ENCODE measurements at places on chromosomes 2 and 18.
A peak's percentile ranks its signal among the peaks of the same experiment; 100 is the strongest.

GRCh38 chr2:20156076-20156759 is 68.7 kb downstream of the SDC1 start:
- DNase-seq = no peak

- no peak for DNase-seq
Observed at GRCh38 chr2:120393456-120393855, 47.5 kb downstream of the INHBB start.

DNA sequence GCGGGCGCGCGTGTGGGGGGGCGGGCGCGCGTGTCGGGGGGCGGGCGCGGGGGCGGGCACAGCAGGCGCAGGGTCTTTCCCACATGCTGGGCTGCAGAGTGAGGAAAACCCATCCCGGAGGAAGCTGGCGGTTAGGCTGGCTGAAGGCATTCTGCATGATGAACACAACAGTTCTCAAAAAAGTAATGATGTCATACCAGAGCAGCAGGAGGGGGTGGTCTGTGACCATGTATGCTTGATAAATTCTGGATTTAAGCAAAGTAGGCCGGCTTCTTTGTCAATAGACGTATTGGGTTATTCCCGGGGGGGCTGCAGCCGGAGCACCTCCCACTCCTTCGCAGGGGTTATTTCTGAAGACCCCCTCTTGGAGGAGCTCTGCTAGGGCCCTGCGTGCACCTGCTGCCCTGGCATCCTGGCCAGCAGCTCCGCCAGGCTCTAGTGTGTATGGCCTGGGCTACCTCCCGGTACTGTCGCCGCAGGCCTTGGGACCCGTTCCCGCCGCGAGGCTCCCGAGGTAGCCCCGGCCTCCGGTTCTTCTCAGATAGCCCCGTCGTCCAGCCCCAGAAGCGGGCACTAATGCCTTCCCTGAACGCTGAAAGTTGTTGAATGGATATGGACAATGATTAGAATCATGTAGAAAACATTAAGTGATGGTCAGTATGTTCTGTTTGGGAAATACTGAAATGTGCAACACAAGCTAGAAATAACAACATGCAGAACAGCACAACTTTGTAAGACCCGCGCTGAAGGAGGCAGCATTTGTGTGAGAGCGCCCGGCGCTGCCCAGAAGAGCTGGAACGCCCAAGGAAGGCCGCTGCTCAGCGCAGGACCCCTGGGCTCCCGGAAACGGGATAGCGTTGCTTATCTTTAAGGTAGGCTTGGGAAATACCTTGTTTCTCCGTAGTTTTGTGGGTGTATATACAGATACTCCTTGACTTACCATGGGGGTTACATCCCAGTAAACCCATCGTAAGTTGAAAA is 101.4 kb upstream of the RAB6C start:
- DNase-seq = no peak

- peak; percentile 48 for DNase-seq
Observed at GRCh38 chr2:232521959-232522622, 1.9 kb downstream of the PRSS56 start.

- no peak for DNase-seq
Observed at GRCh38 chr2:211049321-211050018, 493.1 kb downstream of the CPS1 start.

GRCh38 chr2:30194421-30194820 is 36.9 kb upstream of the LBH start:
- DNase-seq = no peak

- no peak for DNase-seq
Observed at GRCh38 chr2:113877711-113878598, 11.9 kb upstream of the ACTR3 start.

DNA sequence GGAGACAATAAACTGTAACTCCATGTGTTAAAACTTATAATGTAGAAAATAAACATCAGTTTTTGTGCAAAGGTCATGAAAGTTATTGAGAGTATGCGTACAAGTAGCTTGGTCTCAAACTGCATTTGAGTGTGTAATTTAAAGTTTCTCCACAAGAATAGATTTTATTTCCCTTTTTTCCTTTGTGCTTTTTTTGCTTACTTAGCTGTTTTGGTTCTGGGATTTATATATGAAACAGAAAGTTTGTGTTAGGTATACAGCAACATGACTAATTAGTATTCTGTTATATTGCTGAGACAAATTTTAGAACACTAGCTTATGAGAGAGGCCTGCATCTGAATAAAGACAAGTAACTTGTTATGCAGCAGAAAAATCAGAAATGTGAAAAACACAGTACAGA is 67.5 kb downstream of the GTF2A1L start:
- DNase-seq = no peak

DNA sequence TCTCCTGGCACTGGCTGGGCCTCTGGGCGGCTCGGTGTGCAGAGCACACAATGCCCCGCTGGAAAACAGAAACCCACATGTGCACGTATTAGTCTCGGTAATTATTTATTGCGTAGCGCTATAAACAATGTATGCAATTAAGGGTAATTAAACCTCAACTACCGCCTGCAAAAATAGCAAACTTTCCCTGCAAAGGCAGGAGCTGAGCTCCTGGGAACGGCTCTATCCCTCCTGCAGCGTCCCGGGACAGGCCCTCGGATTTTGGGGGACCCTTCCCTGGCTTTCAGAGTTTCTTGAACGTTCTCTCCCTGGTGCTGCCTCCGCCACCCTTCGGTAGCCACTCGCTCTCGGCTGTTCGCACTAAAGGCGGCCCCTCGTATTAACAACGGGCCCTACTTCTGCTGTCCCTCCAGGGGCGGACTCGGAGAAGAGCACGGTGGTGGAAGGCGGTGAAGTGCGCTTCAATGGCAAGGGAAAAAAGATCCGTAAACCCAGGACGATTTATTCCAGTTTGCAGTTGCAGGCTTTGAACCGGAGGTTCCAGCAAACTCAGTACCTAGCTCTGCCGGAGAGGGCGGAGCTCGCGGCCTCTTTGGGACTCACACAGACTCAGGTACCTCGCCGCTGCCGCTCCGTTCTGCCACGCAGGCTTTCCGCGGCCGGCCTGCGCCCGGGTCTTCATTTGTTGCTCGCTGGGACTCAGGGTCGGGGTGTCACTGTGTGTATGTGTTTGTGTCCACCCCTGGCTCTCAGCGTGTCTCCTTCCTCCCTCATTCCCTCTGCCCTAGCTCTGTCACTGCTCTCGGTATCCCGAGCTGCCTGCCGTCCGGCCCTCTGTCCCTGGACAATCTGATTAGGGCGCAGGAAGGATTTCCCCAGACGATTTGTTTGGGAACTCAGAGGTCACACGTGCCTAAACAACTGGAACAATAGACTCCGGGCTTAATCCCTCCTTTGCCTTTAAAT is 1.2 kb downstream of the DLX1 start:
- DNase-seq = no peak

DNA sequence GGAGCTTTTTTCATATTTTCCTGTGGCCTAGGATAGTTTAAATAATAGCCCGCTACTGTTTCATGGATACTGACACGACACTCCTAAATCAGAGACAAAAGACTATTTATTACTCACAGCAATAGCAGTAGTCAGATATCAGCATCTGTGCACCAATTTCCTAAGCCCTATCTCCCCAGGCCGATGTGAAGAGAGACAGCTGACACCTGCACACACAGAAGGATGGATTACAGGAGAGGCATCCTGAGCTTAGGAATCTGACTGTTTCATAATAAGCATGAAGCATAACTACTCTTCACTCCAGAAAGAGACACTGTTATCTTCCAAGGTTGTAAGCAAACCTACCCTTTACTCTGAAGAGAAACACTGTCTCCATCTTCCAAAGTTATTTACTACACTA is 105.4 kb downstream of the ATL2 start:
- DNase-seq = no peak

GRCh38 chr2:3222636-3223035 is 155.0 kb downstream of the EIPR1 start:
- DNase-seq = peak; percentile 14

DNA sequence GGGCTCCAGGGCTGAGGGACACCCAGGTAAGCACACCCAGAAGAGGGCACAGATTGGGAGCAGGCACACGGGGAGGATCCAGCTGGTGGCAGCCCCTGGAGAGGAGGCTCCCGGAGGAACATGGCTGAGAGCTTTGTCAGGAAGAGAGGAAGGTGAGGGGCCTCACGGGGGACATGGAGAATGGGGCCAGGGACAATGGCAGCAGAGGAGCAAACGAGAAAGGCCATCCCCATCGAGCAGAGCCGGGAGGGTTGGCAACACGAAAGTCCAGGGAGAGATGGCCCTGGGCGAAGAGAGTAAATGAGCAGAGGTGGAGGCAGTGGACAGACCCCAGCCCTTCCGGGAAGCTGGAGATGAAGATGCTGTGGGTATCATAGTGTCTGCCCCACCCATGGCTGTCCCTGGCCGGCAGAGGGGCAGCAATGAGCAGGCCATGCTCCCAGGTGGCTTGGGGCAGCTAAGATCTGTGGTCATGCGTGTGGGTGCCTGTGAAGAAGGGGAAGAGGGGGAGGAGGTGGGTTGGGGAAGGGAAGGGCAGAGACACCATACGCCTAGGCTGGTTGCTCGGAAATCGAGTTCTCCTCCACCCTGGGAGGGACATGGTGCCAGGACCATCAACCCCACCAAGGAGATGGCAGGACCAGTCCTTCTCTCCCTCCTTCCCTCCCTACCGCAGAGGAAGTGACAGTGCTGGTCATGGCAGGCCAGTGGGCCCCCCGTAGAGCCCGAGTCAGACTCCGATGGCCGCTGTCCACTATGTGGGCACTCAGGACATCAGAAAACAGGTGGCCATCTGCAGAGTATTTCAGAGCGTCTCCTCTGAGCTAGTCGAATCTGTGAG is 191.7 kb downstream of the NDUFA10 start:
- DNase-seq = no peak

DNA sequence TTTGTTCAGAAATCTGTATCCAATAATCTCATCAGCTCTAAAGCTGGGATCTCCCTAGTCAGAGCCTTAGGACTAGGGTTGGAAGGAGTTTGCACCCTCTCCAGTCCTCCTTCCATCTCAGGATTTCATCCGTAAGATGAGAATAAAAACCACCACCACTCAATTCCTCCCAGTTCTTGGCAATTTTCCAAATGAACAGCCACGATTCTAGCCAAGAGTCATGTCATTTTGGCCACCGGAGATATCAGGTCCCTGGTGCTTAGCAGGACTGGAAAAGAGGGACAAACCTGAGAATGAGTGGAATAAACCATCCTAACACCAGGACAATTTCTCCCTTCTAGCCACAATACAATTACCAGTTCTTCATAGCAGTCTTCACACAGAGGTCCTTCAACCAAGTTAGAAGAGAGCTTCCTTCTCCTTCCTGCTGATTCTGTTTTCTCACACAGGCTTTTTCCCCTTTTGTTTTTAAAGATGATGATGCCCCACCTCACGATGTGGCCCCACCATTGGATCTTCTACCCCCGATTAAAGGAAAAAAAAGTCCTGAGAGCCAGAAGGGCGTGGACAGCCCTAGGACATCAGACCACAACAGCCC is 36.2 kb downstream of the KIAA2012 start:
- DNase-seq = no peak

- DNase-seq = no peak
Observed at GRCh38 chr2:8002765-8003393, 679.0 kb upstream of the ID2 start.

- no peak for DNase-seq
Observed at GRCh38 chr18:26764177-26764576, 101.3 kb downstream of the AQP4 start.

- no peak for DNase-seq
Observed at GRCh38 chr2:238075397-238075796, 14.6 kb downstream of the SCLY start.

GRCh38 chr2:112148477-112148876 is 10.3 kb downstream of the FBLN7 start:
- DNase-seq = no peak

GRCh38 chr18:8661754-8662559 is 43.4 kb upstream of the MTCL1 start:
- no peak for DNase-seq

DNA sequence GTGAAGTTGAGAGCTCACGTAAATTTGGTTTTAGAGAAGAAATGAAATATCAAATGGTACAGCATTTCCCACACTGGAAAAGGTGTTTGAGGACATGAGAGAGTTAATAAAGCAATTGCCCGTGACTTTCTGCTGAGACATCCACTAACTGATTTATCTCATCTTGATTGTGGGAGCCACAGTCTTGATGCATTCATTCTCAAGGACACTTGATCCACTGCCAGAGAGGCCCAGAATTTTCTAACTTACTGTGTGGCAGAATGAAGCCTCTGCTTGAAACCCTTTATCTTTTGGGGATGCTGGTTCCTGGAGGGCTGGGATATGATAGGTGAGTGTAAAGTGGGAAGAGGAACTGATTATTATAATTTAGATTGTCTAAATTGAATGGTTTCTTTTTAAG is at the start of gene CPO:
Gene CPO, plus strand, starts transcription at position 179 of the 400 bp plus-strand sequence. Its CDS starts 82 bp downstream, at position 261.
- DNase-seq = no peak

DNA sequence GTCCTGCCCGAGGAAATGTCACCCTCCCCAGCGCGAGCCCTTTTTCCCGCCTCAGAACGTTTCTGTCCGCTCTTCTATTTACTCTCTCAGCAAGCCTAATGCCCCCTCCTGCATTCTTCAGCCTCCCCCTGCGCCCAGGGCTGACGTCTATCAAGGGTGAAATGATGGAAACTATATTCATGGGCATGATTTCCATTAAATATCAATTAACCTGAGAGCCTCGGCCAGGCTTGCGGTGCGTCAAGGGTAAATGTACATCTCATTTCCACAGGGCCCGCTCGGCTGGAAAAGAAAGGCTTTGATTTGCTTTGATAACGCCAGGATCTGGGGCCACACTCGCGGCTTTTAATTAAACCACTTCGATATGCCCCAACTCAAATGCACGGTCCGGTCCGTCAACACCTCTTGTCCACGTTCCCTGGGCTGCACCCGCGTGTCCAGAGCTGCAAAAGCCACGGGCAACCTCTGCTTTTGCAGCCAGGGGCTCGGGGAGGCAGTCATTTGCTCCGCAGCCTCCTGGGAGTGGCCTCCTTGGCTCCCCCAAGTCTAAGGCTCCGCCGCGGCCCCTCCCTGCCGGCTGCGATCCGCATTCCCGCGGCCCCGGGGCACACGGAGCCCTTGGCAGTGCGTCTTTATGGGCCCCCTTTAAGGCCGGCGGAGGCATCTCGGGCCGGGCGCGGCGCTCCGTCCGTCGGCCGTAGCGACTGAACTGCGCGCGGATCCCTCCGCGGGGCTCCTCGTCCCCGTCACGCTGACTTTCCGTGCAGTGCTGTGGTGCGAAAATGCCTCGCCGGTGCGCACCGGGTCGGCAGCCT is at the start of gene HOXD8:
Gene HOXD8, plus strand, starts transcription at position 724 of the 815 bp plus-strand sequence. CDS start 662 bp downstream, outside the sequence.
- no peak for DNase-seq

GRCh38 chr2:183284606-183285005 is 160.4 kb downstream of the NUP35 start:
- DNase-seq = no peak

GRCh38 chr2:70956141-70956540 is 20.4 kb downstream of the ATP6V1B1 start:
- no peak for DNase-seq

- DNase-seq = no peak
Observed at GRCh38 chr2:186485576-186485870, 537 bp upstream of the ZC3H15 start.

GRCh38 chr2:66538291-66538690 is 103.4 kb downstream of the MEIS1 start:
- DNase-seq = no peak

- no peak for DNase-seq
Observed at GRCh38 chr2:10834068-10834655, 21.6 kb upstream of the PDIA6 start.

DNA sequence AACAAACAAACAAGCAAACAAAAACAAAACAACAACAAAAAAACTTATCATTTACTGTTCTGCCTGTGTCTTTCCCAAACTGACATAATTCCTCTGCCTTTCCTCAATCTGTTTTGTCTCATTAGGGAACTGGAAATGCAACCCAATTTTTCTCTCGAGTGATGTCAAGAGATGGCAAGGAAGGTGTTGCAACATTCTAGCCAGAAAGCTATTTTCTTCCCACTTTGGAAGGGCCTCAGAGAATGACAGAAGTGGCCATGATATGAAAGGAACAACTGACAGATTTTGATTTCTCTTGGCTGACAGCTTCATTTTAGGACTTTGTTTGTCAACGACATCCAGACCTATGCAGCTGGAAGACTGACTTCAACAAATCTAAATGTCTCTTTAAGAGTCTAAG is 24.7 kb downstream of the RND3 start:
- DNase-seq = no peak
